ENCODE measurements at places on chromosomes 16 and 17.

DNA sequence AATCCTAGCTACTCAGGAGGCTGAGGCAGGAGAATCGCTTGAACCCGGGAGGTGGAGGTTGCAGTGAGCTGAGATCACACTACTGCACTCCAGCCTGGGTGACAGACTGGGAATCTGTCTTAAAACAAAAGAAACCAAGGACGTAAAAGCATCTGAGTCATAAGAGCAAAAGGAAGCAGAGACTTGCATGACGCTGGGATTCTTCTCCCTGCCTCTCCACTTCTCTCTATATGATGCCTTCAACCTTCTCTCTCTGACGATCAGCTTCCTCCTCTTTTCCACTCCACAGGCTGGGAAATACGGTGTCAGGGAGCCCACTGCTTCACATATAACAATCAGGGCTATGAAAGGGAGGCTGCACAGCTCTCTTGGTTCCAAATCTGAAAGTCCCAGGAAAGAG lies 43.2 kb upstream of the CCL1 start:
- ATAC-seq: no peak

DNA sequence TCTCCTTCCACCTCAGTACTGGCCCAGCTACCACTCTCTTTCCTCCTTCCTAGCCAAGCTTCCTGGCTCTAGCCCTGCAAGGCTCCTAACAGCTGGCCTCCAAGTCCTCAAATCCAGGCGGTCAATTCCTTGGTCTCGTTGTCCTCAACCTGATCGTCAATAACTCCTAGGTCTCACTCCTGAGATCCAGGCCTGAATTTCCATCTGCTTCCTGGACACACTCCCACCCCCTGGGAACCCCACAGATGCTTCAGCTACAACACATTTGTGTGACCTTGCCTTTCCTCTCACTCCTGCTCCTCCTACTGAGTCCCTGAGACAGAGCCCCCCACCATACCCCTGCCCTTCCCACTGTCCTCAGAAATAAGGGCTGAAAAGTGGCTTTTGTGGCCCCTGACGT lies 2.3 kb downstream of the ENKD1 start:
- no peak for ATAC-seq

- no peak for ATAC-seq
Observed at GRCh38 chr16:59242556-59242955, 508.4 kb upstream of the GOT2 start.

DNA sequence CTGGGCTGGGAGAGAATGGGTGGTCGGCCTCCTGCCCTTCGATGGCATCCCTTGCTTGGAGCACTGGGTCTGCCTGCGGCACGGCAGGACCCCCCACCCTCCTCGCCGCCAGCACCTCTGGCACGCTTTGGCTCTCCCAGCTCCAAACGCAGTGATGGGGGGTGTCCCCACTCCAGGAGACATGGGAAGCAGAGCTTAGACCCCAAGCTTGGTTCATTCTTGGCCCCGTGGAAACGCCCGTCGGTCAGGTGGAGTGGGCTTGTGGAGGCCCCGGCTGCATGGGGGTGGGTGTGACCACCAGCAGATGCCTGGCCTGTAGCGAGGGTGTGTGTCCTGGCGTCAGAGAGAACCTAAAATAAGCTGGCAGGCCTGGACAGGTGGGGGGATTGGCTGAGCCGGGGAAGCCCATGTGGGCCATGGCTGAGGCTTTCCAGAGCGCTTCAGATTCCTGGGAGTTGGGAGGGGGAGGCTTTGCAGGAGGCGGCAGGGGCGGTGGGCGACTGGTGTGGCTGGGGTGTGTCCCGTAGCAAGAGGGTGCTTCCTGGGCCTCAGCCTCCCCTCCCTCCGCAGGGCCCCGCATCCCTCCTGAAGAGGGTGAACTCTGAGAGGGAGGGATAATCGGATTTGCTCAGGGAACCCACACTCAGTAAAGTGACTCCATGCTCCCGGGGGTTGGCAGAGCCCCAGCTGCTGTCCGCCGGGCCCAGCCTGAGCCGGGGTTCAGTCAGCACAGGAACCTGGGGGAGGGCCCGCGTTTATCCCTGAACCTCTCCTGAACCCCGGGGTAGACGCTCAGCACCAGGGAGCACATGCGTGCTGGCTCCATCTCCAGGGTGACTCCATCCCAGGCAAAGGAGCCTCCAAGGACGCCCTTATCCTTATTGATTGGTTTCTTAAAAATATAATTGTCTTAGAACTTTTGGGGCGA lies 3.4 kb downstream of the CACNA1H start:
- no peak for ATAC-seq

DNA sequence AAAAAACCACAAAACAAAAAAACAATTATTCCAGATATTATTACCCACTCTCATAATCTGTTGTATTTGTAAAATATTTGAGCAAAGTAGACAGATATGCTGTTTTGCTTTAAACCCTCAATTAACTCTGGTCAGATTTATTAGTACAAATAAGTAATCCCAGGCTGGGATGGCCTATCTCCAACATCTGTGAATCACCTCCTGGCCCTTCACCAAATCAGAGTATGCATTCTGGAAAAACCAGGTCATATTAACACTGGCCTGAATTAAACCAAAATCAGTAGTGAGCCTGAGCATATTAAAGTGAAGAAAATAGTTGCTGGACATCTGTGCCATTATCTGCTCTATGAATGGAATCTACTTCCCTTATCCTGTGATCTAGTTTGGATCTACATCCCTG lies 41.0 kb downstream of the STAT3 start:
- ATAC-seq: peak; percentile 77

DNA sequence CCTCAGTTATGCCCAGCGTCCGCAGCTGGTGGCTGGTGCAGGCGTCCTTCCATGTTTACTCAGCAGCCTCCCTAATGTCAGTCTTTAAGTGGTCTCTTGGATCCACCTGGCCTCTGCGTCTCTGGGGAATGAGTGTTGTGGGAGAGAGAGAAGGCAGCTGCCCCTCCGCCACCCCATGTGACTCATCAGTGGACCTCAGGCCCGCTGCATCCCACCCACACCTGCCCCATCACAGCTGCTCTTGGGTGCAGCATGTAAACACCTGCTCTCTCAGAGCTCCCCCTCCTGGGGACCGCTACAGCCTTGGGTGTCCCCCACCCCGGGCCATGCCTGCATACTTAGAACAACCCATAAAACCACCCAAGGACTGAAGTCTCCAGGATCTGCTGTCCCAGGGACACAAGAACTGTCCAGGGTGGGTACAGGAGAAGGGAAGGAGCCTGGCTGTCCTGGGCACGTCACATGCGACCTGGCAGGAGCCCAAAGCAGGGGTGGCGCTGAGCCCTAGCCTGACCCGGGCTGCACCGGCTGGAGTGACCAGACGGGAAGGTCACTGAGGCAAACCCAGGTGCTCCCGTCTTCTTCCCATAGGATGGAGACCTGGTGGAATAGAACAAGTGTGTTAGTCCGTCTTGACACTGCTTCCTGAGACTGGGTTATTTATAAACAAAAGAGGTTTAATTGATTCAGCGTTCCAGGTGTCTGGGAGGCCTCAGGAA lies 4.2 kb downstream of the C16orf90 start:
- no peak for ATAC-seq

DNA sequence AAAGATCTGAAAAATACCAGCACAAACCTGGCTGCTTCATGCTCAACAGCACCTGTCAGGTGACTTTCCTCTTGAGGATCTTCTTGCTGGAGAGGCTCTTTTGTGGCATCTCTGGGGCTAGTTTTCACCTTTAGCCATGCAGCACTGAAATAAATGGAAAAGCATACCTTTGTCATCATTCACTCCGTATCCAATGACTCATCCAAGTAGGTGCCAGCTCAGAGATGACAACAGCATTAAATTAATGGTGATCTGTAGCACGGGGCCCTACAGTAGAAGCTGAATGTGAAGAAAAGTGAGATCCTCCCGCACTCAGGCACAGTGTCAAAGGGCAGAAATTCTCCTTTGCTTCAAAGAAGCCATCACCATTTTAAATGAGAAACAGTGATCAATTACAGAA lies 32.2 kb downstream of the KIAA0753 start:
- peak; percentile 85 for ATAC-seq

GRCh38 chr17:9971991-9972390 lies 66.9 kb upstream of the RCVRN start:
- ATAC-seq: peak; percentile 50

DNA sequence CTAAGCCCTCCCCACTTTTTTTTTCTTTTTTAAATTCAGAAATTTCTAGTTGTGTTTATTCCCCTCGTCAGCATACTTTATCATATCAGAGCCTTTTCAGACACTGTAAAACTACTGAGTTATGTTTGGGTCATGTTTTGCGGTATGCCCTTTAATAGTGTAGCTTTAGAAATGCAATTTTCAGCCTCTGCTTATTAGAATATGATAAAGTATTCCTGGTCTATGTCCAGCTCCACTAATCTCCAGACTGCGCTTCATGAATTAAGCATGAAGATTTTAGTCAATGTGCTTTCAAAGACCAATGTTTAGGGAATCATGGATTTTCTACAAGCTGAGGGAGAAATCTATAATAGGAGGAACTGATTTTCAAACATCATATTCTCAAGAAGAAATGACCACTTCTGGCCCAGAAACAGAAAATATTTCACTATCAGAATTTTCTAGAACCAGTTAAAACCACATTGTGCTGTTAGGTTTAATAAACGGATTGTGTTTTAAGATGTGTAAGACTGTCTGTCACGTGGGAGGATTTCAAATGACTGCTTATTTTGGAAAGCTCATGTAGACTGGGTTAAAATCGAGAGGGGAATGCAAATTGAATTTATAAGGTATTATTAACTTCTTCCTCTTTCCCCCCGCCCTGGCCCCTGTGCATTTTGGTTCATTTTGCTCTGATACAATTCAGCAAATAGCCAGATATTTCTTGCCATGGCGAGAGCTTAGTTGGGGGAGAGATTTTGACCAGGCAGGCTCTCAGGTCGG lies 498.5 kb downstream of the WWOX start:
- no peak for ATAC-seq

GRCh38 chr17:29791336-29792080 lies 138.5 kb downstream of the SSH2 start:
- no peak for ATAC-seq
